ENCODE measurements at places on chromosomes 4 and X.
A peak's percentile ranks its signal among the peaks of the same experiment; 100 is the strongest.

GRCh38 chr4:36196145-36196913 is 48.0 kb downstream of the ARAP2 start:
- no peak for DNase-seq

GRCh38 chr4:86916392-86916791 is 18.4 kb upstream of the AFF1 start:
- no peak for DNase-seq

DNA sequence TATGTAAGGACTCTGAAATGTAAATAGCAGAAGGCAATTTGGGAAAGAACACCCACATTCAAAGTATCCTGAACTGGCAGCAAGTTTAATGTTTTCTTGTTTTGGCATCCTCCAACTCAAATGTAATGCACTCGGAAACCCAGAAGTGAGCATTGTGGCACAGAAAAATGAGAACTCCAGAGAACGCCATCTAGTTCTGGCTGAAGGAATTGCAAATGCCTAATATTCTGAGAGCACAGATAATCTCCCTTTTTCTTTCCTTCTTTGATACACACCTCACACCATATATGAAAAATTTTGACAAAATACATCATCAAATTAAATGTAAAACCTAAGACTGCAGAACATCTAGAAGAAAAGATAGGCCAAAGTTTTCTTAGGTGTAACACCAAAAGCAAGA is 52.1 kb downstream of the PWWP3B start:
- no peak for DNase-seq

DNA sequence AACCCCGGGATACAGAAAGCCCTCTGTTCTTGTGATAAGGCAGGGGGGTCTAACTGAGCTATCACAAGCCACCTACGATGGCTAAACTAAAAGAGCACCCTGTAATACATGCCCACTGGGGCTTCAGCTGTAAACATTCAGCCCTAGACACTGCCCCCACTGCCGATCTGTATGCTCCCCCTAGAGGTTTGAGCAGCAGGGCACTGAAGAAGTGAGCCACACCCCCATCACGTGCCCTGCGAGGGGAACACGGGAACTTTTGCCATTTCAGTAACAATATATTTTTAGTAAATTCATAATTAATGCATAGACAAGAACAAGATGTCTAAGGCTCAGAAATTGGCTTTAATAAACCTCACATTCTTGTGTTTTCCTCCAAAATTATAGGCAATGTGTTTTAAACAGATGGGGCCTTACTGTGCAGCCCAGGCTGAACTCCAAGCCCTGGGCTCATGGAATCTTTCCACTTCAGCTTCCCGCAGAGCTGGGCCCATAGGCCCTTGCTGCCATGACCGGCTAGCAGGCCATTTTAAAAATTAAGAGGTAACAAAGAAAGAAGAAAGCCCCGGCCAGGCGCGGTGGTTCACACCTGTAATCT is 235.3 kb upstream of the SFRP2 start:
- no peak for DNase-seq

DNA sequence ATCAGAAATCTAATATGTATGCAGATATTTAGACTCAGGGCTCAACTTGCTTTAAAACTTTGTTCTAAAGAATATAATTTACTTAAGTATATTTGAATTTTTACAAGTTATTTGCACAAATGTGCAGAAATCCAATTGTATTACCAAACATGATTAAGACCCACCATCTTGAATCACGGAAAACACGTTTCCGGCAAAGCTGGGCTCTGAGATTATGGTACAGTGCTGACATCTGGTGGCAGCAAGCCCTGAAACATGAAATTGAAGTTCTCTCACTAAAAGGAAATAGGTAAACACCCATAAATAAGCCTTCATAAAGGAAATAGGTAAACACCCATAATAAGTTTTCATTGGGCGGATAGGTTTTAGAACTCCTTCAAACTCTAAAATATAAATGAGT is 98.3 kb upstream of the MAOA start:
- peak; percentile 61 for DNase-seq

- no peak for DNase-seq
Observed at GRCh38 chr4:182930889-182931288, 13.7 kb upstream of the DCTD start.

DNA sequence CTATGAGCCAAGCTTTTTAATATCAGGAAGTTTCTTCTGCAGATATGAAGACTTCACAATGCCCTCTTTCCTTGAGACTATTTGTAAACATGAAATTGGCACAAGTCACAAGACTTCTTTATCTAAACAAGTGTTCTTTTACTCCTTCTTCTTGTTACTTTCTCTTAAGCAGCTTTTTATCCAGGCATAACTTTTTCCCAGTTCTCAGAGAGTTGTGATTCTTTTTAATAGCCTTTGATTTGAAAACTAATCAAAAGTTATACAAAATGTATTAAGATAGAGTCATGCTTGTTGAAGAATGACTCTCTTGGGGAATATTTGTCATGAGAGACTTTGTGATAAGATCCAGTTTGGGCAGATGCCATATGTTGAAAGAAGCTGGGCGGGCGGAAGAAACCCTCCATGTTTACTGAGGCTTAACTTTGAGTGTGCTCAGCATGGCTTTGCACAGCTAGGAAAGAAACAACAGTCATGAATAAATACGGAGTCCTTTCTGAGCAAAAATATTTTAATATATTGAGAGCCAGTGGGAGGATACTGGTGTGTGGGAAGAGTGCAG is 39.3 kb downstream of the SYTL5 start:
- DNase-seq = no peak

DNA sequence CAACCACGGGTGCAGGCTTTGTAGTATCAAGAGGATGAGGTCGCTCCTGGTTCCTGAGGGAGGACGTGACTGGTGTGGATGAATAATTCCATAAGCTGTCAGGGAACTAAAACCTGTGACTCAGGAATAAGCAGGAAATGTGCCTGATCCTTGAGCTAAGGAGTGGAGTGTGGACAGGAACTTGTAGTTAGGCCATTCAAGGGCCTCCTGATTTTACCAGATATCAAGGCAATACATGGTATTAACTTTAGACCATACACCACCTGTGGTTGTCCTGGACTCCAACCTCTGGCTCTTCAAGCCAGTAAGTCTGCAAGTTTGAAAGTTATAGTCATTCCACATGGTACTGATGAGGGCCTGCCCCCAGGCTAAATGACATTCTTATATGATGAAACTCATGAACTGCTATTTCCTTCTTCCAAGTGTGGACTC is 12.1 kb upstream of the ING2 start:
- DNase-seq = no peak

DNA sequence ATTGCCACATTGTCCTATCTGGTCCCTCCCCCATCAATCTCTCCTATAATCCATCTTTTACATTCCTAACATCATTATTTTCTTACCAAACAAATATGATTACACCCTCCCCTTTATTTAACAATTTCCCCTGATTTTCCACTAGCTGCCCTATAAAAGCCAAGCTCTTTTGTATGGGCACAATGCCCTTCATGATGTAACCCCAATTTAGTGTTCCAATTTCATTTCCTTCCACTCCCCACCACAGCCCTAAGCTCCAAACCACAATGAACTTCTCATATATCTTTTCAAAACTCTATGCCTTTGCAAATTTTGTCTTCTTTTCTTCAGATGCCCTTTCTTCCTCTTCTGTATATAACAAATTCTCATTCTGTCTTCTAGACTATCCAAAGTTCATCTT is 39.5 kb upstream of the PTPN13 start:
- no peak for DNase-seq
